Stimulated activated CD8-positive, alpha-beta memory T cell treated with anti-CD3 and anti-CD28 coated beads, Interleukin-2, amount 100 ng/mL, for 48 hours (primary cell): ENCODE measurements at places on chromosomes 11 and 22.

- no peak for DNase-seq
Measured at GRCh38 chr11:63536669-63537292, at the start of gene PLAAT4. Gene PLAAT4 (plus strand): TSS chr11:63536808. CDS start chr11:63536869, 61 bp downstream.

- no peak for DNase-seq
Measured at GRCh38 chr11:16833026-16833425, 94.6 kb downstream of the C11orf58 start.

DNA sequence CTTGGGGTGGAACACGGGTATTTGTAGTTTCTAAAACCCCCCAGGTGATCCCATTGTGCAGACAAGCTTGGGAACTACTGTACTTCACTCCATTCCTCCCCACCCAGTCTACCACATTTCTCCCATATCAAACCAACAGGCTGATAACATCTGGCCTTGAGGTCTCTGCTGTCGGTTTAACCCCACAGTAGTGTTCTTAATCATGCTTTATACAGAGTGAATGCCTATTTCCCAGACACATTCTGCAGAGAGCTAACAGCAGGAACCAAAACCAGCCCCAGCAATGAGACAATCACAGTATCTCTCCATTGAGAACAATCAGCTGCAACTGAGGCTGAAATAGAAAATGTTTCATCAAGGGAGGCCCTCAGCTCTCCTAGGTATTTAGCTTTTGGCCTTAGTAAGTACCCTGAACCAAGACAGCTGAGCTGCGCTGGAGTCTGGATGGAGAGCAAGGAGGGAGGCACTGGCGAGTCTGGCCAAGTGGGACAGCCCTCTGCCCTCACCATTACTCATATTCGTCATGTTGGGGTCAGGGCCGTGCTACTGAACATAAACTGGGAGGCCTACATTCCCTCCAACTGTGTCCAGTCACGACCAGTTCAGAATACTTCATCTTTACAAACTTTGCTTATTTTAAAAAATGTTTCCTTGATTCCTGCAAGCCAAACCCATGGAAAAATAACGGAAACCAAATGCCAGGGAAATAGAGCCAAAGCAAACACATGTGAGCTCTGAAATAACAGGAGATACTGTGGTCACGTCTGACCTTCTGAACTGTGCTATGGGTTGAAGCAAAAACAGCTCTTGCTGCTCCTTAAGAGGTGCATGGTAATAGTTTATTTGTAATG, 81.0 kb downstream of the CCDC34 start:
- no peak for DNase-seq

DNA sequence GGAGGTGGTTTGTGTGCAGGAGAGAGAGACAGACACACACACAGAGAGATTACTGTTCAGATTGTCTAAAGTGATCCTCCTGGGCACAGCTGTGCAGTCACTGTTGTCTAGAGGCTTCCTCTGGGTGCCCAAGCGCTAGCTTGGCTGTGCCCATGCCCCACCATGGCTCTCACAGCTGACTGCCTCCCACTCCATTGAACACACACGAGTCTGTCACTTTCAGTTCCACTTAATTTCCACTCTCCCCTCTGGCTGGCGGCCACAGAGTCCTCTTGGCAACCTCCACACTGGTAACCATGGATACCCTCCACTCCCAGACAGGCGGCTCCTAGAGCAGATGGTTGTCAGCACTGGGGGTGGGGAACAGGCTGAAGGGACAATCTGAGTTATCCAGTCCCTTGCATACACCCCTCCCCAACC, 29.1 kb downstream of the MAP6 start:
- DNase-seq, result no peak

GRCh38 chr11:115872416-115872815, 368.2 kb upstream of the CADM1 start:
- no peak for DNase-seq

- no peak for DNase-seq
Measured at GRCh38 chr22:45552580-45553350, 50.1 kb downstream of the FBLN1 start.

DNA sequence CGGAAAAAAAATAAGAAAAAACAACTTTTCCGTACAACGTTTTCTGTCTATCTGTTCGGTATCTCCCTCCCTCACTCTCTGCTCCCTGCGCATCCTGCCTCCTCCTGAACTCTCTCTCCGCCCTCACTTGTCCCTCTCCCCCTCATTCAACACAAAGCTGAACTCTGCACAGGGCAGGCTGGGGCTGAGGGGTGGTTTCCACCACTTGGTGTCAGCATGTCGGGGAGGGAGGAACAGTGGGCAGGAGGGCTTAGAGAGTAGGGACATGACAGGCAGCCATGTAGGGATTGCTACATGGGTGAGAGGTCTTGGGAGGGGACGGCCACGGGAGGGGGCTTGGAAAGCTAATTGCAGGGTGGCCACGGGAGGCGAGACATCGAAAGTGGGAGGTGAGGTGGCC, 17.6 kb downstream of the SLC22A12 start:
- no peak for DNase-seq

GRCh38 chr11:95076416-95076815, 9.7 kb downstream of the SRSF8 start:
- DNase-seq, result no peak

DNA sequence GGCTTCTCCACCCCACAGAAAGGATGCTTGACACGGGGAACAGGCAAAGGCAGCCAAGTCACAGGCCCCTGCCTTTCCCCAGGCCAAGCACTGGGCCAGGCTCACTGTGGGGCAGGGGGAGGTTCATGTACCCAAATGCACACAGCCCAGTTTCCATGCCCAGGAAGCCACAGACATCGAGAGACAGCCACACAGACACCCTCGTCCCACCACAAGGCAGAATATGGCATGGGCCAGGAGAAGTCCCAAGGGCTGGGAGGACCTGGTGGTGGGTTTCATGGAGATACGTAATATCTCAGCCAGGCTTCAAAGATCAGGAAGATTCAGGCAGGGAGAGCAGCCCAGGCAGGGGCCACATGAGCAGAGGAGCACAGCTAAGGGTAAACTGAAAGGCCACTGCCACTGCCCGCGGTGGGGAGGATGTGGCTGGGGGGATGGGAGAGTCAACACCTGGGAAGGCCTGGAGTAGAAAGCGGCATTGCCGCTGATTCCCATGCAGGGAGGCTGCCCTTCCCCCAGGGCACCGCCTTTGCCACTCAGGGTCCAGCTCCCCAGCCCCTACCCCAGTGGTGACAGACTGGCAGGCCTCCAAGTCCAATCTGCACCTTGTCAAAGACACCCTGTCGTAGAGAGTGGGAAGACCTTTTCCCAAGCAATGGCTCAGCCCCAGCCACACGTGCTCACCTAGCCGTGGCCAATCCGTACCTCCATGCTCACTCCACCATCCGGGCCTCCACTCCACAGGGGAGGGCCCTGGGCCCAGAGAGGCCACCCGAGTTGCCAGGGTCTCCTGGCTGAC, 2.4 kb upstream of the MFNG start:
- DNase-seq, result no peak
